ENCODE measurements at places on chromosomes 3 and 15.

DNA sequence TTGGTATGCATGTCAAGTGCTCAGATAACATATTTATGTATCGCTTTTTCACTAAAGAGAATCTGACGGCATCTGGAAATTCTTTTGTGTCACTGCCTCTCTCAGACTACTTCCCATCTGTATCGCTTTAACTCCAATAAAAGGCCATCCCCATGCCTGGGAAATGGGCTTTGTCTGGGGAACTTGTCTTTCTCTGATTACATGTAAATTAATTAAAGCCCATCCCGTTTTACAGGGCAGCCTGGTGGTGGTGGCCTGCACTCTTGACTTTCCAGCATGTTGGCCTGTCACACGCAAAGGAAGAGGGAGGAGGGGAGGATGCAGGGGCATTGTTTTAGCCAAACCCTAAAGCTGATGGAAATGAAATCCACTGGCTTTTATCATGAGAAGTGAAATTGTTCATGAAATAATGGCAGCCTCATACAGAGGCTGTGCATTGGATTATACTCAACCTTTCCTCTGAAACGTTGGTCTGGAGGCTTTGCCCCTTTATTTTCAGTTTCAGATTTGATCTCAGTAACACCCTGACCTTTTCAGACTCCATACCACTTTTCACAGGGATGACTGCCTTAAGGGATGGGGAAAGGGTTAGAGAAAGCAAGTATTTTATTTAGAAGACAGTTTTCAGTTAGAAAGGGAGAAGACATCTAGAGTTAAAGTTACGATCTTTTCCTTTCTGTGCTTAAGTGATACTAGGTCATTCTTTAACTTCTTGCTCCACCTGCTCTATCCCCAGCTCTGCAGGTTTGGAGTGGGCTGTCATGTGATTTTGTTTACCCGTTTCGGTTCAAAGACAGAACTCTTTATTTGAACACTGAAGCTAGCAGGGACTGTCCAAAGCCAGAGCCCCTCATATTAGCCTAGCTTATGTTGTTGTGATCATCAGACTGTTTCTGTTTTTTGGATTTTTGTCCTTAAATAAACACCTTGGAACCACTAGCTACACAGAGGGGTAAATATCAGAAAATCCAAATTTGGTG, 94.6 kb upstream of the CTDSPL start:
- DNase-seq, result no peak

DNA sequence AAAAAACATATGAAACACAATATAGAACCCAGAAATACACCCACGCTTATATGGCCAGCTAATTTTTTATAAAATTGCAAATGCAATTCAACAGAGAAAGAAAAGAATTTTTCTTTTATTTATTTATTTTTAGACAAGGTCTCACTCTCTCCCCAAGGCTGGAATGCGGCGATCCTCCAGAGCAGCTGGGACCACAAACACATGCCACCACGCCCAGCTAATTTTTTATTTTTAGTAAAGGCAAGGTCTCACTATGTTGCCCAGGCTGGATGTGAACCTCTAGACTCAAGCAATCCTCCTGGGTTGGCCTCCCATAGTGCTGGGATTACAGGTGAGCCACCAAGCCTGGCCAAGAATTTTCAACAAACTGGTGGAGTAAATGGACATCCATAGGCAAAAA, 117.9 kb downstream of the SCAPER start:
- DNase-seq, result no peak

DNA sequence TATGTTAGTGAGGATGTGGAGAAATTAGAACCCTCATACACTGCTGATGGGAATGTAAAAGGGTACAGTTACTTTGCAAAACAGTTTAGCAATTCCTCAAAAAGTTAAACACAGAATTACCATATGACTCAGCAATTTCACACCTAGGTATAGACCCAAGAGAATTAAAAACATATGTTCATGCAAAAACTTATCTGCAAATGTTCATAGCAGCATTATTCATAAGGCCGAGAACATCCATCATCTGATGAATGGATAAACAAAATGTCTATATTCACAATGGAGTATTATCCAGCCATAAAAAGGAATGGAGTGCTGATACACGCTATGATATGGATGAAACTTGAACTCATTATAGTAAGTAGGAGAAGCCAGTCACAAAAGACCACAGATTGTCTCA, 10.3 kb downstream of the SEC13 start:
- DNase-seq, result no peak

GRCh38 chr3:156429125-156429524, 125.8 kb downstream of the SSR3 start:
- no peak for DNase-seq

GRCh38 chr15:51775967-51776816, 24.8 kb downstream of the TMOD2 start:
- DNase-seq, result peak; percentile 47

GRCh38 chr3:36696799-36697198, 67.6 kb downstream of the DCLK3 start:
- DNase-seq, result no peak

- DNase-seq, result no peak
Observed at GRCh38 chr3:190721330-190721729, 141.2 kb downstream of the GMNC start.

DNA sequence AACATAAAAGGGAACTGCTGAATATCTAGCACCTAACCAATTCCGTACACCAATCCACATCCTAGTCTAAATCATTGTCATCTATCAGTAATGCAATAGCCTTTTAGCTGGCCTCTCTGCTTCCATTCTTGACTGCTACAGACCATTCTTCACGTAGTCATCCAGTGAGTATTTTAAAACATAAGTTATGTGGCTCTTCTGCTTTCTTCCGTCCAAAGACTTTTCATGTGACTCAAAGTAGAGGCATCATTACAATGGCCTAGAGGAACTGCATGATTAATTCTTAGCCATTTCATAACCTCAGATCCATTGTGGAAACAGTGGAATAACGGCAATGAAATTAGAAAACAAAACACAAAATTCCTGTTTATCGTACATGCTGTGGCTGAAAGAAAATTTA, 88.9 kb upstream of the CBLB start:
- peak; percentile 12 for DNase-seq

DNA sequence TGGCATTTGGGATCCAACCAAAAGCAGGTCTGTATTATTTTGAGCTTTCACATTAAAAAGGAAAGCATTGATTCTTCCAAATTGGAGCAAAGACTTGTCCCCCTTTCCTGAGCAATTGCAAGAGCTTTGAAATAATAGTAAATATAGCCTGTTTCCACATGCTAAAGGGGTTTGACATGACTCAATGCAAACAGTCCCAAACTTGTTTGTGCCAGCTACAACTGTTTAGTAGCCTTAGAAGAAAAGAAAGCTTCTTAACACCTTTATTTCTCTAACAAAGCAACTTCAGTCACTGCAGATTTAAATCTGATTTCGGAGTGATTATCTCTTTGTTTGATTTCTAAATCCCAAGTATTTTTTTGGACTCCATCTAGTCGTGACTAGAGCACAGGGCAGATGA, 180.2 kb downstream of the SEMA6D start:
- DNase-seq, result peak; percentile 32

DNA sequence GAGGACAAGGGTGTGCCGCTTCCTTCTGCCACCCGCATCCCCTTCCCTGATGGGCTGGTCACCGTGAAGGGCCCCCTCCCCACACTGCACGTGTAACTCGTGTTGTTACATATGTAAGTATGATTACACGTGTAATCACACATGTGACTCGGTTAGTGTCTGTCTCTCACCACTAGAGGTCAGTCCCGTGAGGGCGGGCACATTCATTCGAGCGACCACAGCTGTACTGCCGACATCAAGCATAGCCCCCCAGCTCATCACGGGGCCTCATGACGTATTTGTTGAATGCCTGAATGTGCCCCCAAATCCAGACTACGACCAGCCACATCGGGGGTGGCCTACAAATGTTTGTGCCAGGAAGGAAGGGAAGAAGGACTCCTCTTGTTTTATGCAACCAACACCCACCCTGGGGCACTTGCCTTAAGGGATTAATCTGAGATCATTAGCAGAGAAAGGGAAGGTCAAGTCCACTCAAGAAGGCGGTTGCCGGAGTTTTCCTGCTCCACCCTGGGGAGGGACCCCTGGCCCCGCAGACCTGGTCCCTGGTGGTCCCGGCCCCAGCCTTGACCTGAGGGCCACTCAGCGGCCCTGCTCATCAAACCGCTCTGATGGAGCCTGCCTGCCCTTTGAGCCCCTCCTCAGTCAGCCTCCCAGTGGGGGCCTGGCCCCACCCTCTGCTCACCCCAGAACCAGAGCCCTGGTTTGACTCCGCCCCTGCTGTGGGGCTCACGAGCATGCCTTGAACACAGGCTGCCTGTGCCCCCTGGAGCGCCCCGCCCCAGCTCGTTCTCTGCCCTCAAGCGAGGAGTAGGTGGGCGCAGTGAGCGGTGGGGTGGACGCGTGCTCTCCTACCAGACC, 52.8 kb downstream of the RGMA start:
- DNase-seq, result no peak

- no peak for DNase-seq
Observed at GRCh38 chr3:44184319-44184953, 57.2 kb upstream of the TOPAZ1 start.

GRCh38 chr3:184767377-184767776, 44.6 kb upstream of the VPS8 start:
- no peak for DNase-seq

GRCh38 chr15:69951898-69952555, 145.7 kb downstream of the TLE3 start:
- DNase-seq, result peak; percentile 20

- DNase-seq, result no peak
Observed at GRCh38 chr3:50364573-50365079, 5.3 kb upstream of the TMEM115 start.

- no peak for DNase-seq
Observed at GRCh38 chr3:162770551-162770950, 1273.9 kb downstream of the OTOL1 start.

GRCh38 chr3:197438906-197439305, 116.9 kb downstream of the BDH1 start:
- DNase-seq, result no peak

- no peak for DNase-seq
Observed at GRCh38 chr3:133037436-133037835, 755 bp upstream of the TMEM108 start.

GRCh38 chr3:42852441-42852840, 23.2 kb downstream of the CYP8B1 start:
- DNase-seq, result no peak

DNA sequence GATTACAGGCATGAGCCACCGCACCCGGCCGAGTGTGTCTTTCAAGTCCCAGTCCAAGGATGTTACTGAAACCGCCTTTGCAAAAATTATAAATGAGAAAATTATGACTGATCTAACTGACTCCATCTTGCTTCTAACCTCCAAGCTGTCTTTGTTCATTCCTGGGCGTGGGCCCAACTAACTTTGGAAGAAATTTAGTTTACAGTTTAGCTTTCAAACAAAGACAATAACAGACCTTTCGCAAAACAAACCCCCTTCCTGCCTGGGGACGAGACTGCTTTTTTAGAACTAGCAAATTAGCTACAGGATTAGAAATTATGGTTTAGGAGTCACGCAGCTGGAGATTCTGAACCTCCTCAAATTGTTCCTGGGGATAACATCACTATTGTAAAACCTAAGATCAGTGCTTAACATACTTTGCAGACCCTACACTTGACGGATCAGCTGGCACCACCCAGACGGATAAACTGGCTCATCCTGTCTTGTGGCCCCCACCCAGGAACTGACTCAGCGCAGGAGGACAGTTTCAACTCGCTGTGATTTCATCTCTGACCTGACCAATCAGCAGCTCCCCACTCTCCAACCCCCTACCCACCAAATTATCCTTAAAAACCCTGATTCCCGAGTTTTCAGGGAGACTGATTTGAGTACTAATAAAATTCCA, 23.8 kb downstream of the NANOGP8 start:
- DNase-seq, result no peak

GRCh38 chr15:51908316-51908715, 63.3 kb downstream of the LEO1 start:
- no peak for DNase-seq

- DNase-seq, result no peak
Observed at GRCh38 chr3:42846685-42847522, 28.8 kb downstream of the CYP8B1 start.

- DNase-seq, result no peak
Observed at GRCh38 chr3:159074756-159075701, 273.2 kb downstream of the MFSD1 start.

DNA sequence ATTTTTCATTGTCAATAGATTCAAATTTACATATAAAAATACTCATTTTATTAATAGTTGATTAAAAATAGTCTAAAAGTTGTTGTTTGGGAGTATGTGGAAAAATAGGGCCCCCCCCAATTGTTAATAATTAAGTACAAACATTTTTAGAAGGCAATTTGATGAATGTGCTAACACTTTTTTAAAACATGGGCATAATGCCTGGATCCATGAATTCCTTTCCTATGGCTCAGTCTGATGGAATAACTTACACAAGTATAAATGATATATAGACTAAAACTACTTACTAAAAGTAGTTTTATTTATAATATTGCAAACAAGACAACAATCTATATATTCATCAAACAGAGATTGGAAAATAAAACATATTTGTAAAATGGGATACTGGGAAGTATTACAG, 247.2 kb upstream of the LRRN1 start:
- no peak for DNase-seq

- no peak for DNase-seq
Observed at GRCh38 chr15:75872403-75872990, 29.2 kb downstream of the UBE2Q2 start.

DNA sequence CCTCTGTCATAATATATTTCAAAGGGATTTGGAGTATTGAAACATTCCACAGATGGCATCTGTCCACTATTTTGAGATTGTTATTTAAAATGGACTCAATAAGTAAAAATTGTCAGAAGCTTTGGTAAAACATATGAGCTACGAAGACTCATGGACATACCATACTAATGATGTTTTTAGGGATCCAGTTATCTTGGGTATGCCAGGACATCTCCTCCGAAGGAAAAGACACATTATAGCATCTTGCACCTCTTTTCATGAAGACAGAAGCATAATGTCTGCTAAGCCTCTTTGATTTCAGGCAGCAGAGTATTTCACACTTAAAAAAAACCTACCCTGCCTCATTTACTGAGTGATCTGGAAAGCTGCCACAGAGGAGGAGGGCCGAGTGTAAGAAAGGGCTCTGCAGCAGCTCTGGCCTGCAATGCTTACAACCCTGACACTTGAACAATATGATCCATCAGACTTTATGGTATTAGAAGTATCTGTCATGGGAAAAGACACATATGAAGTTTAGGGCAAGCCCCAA, 284.8 kb downstream of the TUSC7 start:
- DNase-seq, result no peak

DNA sequence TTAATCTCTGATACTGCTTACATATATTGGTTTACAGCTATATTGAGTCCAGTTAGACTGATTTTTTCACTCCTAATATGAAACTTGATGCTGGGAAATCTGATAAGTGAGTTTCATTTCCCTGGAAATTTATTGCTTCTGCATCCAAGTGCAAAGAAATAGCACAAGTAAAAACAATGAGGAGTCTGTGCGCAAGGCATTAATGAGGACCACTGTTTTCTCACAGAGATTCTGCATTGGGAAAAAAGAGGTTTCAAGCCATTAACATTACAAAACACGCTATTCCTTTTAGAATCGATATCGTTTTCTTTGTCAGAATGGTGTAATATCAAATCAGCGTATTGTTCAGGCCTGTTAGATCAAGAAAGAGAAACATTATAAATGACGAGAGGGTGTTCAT, 723.3 kb upstream of the ARRDC4 start:
- DNase-seq, result no peak

Data from RWPE1 (cell line).